ENCODE measurements at places on chromosomes 6 and 20.

DNA sequence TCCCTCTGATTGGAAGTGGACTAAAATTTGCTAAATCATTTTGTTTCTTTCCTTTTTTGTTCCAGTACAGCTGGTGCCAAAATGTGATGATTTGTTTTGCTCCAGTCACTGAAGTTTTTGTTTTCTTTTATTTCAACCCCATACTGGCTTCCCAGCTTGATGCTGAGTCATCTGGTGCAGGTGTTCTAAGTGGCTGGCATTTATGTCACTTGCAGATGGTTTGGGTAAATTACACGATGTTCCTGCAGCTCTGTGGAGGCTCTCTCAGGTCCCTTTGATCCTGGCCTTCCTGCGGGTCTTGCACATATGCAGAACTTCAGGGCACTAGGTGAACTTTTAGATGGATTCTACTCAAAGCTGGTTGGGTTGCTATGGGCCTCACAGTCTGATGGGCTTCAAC lies 577.7 kb downstream of the HAO1 start:
- no peak for DNase-seq

DNA sequence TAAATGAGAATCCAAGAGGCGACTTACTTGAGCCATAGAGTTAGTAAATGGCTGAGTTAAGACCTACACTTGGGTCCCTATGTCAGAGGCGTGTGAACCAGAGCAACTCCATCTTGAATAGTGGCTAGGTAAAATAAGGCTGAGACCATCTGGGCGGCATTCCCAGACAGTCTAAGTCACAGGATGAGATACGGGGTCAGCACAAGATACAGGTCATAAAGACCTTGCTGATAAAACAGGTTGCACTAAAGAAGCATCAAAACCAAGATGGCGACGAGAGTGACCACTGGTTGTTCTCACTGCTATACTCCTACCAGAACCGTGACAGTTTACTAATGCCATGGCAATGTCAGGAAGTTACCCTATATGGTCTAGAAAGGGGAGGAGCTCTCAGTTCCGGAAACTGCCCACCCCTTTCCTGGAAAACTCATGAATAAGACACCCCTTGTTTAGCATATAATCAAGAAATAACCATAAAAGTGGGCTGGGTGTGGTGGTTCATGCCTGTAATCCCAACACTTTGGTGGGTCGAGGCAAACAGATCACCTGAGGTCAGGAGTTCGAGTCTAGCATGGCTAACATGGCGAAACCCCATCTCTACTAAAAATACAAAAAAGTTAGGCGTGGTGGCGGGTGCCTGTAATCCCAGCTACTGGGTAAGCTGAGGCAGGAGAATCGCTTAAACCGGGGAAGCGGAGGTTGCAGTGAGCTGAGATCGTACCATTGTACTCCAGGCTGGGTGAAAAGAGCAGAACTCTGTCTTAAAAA lies 43.9 kb upstream of the EEF1A1 start:
- no peak for DNase-seq

GRCh38 chr6:132464538-132465256 lies 48.2 kb downstream of the STX7 start:
- DNase-seq = no peak

- DNase-seq = peak; percentile 66
These were observed 24.0 kb downstream of the FGD2 start for GRCh38 chr6:37029249-37029971.

DNA sequence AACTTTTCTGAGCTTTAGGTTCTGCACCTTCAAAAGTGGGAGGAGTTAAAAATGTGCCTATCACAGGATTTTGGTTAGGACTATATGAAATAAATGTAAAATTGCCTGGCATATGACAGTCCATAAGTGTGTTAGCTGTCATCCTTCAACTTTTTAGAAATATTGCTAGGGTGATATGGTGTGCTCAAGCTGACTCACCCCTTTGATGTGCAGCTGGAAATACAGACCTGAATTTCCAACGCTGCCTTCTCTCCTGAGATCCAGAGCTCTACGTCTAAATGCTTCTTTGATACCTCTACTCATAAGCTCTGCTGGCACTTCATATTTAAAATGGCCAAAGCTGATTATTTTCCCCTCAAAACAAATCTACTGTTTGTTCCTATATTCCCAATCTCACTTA lies 2.7 kb downstream of the SLC35B3 start:
- DNase-seq = no peak

DNA sequence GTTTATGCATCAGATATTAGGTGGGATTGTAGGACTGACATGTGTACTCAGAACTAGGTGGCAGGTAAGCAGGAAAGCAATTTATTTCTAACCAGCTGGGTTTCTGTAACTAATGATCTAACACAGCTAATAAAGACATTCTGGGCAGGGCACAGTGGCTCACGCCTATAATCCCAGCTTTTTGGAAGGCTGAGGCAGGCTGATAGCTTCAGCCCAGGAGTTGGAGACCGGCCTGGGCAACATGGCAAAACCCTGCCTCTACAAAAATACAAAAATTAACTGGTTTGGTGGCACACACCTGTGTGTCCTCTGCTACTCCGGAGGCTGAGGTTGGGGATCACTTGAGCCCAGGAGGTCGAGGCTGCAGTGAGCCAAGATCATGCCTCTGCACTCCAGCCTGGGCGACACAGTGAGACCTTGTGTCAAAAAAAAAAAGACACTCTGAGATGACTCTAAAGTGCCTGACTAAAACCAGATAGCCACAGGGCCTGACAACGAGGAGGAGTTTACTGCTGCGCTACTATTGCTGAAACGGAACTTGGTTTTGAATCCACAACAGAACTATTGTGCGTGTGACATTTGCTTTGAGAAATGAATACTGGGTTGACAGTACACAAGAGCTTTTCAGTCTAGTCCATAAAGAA lies 29.2 kb upstream of the CEP85L start:
- DNase-seq = no peak

GRCh38 chr6:79684876-79685275 lies 53.7 kb downstream of the SH3BGRL2 start:
- DNase-seq = no peak

All from D721Med (cell line).